ENCODE measurements at places on chromosomes 1 and 21.

DNA sequence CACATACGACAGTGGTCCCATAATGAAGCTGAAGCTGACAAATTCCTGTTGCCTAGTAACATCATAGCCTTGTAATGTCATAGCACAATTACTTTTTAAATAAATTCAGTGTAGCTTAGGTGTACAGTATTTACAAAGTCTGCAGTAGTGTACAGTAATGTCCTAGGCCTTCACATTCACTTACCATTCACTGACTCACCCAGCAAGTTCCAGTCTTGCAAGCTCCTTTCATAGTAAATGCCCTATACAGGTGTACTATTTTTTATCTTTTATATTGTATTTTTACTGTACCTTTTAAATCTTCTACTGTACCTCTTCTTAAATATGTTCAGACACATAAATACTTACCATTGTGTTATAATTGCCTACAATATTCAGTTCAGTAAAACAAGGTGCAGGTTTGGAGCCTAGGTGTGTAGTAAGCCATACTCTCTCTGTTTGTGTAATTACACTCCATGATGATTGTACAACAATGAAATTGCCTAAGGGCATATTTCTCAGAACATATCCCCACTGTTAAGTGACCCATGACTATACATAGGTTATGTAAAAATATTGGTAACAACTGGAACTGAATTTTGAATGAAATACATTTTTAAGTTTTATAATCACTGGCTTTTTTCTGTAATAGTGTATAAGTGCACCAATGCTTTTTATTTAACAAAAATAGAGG, 33.5 kb upstream of the ADAM30 start:
- no peak overlapping the region for H3K4me3 ChIP-seq
- no peaks in the 10 kb centered on the region for H3K4me1 ChIP-seq
- DNase-seq, result no peak
- H3K27me3 ChIP-seq, result no peaks in the 10 kb centered on the region
- H3K36me3 ChIP-seq, result peaks cover 6% of the 10 kb centered on the region
- H3K27ac ChIP-seq, result no peak overlapping the region

DNA sequence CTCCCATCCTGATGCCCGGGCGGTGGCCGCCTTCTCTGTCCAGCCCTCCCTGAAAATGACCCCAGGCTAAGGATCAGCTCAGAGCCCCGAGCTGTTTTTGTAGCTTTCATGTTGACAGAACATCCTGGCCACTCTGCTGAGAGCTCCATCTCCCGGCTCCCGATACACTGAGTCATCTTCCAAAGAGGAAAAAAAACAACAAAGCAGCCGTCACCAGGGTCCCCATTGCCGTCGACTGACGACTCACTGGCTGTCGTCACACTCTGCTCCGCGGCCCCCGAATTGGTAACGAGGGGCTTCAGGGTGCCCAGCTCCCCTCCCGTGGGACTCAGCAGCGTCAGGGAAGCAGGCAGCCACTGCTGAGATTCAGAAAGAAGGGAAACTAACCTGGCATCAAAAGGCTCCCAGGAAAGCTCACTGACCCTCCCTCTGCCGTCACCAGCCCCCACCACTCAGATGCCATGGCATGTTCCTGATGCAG, 67.2 kb downstream of the CD46 start:
- peaks cover 5% of the 10 kb centered on the region for H3K4me1 ChIP-seq
- no peaks in the 10 kb centered on the region for H3K27me3 ChIP-seq
- no peak overlapping the region for H3K4me3 ChIP-seq
- peak overlapping the region; percentile 18 for H3K27ac ChIP-seq
- DNase-seq, result no peak

- H3K4me3 ChIP-seq, result no peak overlapping the region
- DNase-seq, result no peak
- no peak overlapping the region for H3K27ac ChIP-seq
- no peaks in the 10 kb centered on the region for H3K36me3 ChIP-seq
- H3K27me3 ChIP-seq, result no peaks in the 10 kb centered on the region
Observed at GRCh38 chr1:158998037-158998780, 11.5 kb upstream of the IFI16 start.

DNA sequence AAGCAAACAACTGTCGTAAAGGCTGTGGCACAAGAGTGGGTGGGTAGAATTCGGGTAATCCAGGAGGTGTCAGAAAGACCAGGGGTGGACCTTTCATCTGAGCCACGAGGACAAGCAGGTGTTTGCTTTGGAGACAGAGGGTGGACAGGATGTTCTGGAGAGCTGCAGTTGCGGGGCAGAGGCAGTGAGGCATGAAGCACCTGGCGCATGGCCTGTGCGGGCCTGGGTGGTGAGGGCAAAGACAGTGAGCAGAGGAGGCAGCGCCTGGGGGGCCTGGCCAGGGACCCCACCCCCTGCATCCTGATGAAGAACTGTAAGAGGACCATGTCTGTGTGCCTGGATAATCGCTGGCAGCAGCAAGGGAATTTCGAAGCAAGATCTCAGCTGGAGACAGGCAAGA, 24.9 kb downstream of the KIF26B start:
- H3K27me3 ChIP-seq, result no peaks in the 10 kb centered on the region
- no peak overlapping the region for H3K27ac ChIP-seq
- no peak overlapping the region for H3K4me3 ChIP-seq
- H3K4me1 ChIP-seq, result no peaks in the 10 kb centered on the region

DNA sequence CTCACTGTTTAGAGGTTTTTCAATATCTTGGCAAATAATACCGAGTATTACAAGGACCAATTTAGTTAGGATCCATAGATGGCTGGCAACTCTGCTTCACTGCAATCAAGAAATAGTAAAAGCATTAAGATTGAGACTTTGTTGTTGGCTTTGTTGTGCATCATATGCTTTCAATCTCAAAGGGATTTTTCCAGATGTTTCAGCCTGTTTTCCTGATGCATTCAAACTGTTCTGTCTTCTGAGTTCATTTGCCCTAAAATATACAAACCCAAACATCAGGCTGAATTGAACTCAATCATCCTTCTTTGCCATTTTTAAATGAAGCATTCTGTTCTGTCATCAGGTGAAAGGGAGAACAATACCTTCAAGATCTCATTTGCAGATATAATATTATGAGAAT, 248.7 kb downstream of the TTLL7 start:
- no peak overlapping the region for H3K27ac ChIP-seq
- H3K4me3 ChIP-seq, result no peak overlapping the region
- H3K4me1 ChIP-seq, result no peaks in the 10 kb centered on the region
- no peak for DNase-seq
- H3K36me3 ChIP-seq, result no peaks in the 10 kb centered on the region

DNA sequence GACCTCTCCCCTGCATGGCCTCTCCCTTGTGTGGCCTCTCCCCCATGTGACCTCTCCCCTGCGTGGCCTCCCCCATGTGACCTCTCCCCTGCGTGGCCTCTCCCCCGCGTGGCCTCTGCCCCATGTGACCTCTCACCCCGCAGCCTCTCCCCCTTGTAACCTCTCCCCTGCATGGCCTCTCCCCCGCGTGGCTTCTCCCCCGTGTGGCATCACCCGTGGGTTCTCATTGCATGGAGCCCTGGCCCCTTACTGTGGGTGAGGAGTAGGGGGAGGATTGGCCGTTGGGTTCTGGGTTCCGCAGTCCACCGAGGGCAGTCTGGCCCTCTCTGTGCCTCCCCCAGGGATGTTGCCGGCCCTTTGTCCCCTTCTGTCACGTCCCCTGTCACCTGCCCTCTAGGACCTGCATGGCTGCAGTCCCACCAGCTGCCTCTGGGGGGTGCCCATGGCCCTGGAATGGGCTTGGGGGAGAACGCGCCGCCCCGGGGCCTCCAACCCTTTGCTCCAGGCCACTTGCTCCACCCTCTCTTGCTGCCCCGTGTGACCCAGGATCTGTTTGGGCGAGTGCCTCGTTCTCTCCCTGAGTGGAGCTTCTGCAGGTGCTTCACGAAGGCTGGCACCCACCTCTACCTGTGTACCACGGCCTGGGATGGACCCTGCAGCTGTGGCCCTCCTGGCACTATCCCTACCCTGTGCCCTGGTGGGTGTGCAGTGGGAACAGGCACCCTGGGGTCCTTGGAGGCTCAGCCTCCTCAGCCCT, 21.3 kb downstream of the RRP1 start:
- no peak overlapping the region for H3K27ac ChIP-seq
- peak overlapping the region; percentile 1 for H3K4me3 ChIP-seq
- no peaks in the 10 kb centered on the region for H3K27me3 ChIP-seq
- H3K36me3 ChIP-seq, result no peaks in the 10 kb centered on the region
- DNase-seq, result peak; percentile 96
- H3K4me1 ChIP-seq, result peaks cover 6% of the 10 kb centered on the region

DNA sequence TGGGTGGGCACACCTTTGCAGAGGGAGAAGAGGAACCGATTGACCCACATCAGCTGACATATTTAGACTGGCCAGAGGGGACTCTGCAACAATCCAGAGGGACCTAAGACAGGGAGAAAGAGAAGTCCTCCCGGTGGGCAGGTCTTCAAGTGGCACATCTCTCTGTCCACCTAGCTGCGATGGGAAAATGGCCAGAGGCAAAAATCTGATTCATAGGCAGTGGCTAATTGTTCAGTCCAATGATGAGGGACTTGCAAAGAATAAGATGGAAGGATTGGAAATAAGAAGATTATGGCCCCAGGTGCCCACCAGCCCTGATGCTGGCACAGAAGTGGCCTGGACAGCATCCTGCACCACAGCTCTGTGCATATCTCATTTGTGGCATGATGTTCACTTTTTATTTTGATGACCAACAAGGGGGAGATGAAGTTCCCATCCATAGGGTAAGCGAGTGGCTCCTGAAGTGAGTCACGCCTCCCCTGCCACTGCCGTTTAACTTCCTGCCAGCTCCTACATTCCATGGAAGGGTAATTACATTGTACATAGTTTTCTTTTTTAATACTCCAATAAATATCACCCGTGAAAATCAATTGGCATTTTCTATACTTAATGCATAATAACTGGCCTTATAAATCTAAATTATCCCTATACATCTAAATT, 659.6 kb downstream of the MATN1 start:
- H3K27me3 ChIP-seq, result no peaks in the 10 kb centered on the region
- H3K4me3 ChIP-seq, result no peak overlapping the region
- no peak for DNase-seq
- H3K36me3 ChIP-seq, result no peaks in the 10 kb centered on the region
- H3K27ac ChIP-seq, result no peak overlapping the region

GRCh38 chr1:32958827-32959226, 5.8 kb downstream of the RNF19B start:
- H3K27ac ChIP-seq, result no peak overlapping the region
- no peaks in the 10 kb centered on the region for H3K36me3 ChIP-seq
- no peaks in the 10 kb centered on the region for H3K27me3 ChIP-seq
- no peak overlapping the region for H3K4me3 ChIP-seq

DNA sequence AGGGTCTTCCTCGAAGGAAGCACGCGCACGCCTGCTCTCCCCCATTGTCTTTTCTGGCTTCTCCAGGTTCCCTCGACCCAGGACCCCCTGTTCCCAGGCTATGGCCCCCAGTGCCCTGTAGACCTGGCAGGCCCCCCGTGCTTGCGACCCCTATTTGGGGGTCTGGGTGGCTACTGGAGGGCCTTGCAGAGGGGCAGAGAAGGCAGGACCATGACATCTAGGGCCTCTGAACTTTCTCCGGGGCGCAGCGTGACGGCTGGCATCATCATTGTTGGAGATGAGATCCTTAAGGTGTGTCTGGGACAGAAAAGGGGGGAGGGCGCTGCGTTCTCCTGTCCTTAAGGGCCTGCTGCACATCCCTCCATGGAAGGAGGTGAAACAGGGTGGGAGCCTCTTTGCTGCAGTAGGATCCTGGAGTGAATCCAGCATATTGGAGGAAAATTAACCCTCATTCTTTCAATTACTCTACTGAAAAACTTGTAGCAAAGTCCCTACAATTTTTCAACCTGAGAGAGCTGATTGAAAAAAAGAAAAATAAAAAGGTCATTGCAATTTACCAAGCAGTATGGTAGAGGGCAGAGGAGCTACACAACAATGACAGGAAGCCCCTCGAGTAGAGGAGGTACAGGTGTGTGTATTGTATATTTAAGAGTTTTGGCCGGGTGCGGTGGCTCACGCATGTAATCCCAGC, 777 bp downstream of the FLAD1 start:
- H3K4me1 ChIP-seq, result peaks cover 5% of the 10 kb centered on the region
- H3K36me3 ChIP-seq, result peaks cover 7% of the 10 kb centered on the region
- no peaks in the 10 kb centered on the region for H3K27me3 ChIP-seq
- no peak for DNase-seq
- peak overlapping the region; percentile 53 for H3K27ac ChIP-seq

DNA sequence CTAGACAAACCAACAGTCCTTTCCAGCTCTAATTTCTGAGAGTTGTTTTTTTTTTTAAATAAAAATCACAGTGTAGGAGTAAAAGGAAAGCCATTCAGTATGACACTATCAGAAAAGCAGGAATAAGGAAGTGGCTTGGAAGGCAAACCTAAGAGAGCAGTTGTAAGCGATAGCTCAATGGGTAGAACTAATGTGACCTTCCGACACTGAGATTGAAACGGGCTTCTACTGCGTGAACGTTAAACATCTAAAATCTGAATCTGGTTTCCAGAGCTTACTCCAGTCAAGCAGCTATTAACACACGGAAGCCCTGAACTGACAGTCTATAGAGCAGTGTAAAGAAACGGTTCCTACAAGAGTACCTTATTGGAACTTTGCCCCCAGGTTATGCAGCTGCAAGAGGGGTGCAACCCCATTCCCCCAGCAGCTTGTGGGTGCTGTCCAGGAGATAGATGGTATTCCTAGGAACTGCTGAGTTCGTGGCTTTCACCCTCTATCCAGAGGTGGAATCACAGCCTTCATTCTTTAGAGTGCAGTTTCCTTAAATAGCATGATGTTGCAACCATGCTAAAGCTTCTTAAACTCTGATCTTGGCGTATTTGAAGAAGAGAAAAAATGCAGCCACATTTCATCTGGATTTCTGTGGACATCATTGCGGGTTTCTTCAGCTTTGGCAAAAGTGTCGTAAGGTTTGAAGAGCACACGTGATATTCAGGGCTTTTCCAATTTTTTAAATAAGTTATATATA, 3.3 kb upstream of the IRF2BP2 start:
- peak overlapping the region; percentile 100 for H3K27ac ChIP-seq
- H3K4me1 ChIP-seq, result peaks cover 15% of the 10 kb centered on the region
- no peaks in the 10 kb centered on the region for H3K27me3 ChIP-seq

GRCh38 chr1:90876101-90876500, 145.7 kb downstream of the ZNF644 start:
- no peaks in the 10 kb centered on the region for H3K27me3 ChIP-seq
- no peak for DNase-seq
- no peaks in the 10 kb centered on the region for H3K4me1 ChIP-seq
- H3K36me3 ChIP-seq, result no peaks in the 10 kb centered on the region

- no peaks in the 10 kb centered on the region for H3K27me3 ChIP-seq
- DNase-seq, result no peak
- H3K4me3 ChIP-seq, result no peak overlapping the region
- H3K36me3 ChIP-seq, result no peaks in the 10 kb centered on the region
Observed at GRCh38 chr1:168848051-168848450, 119.0 kb upstream of the DPT start.

- no peaks in the 10 kb centered on the region for H3K27me3 ChIP-seq
- H3K4me3 ChIP-seq, result no peak overlapping the region
- DNase-seq, result no peak
- H3K4me1 ChIP-seq, result no peaks in the 10 kb centered on the region
- no peak overlapping the region for H3K27ac ChIP-seq
- H3K36me3 ChIP-seq, result no peaks in the 10 kb centered on the region
Observed at GRCh38 chr1:84795966-84796600, 96.9 kb downstream of the LPAR3 start.

- no peaks in the 10 kb centered on the region for H3K36me3 ChIP-seq
- H3K4me1 ChIP-seq, result no peaks in the 10 kb centered on the region
- H3K4me3 ChIP-seq, result no peak overlapping the region
- no peaks in the 10 kb centered on the region for H3K27me3 ChIP-seq
- no peak overlapping the region for H3K27ac ChIP-seq
Observed at GRCh38 chr21:18917622-18918021, 514.0 kb upstream of the TMPRSS15 start.

GRCh38 chr1:27655151-27655937, 16.6 kb downstream of the IFI6 start:
- H3K4me1 ChIP-seq, result no peaks in the 10 kb centered on the region
- H3K27ac ChIP-seq, result no peak overlapping the region
- no peak overlapping the region for H3K4me3 ChIP-seq

Data from colonic mucosa (tissue), 4 donors.